ENCODE measurements at places on chromosomes 1 and 21. TPM values are rescaled to one million over a fixed set of nuclear protein-coding genes. Genes with fewer than 3 reads are reported as not detected.

- no peak for DNase-seq
Measured at GRCh38 chr1:84998642-84999280, 1.8 kb upstream of the MCOLN2 start.

GRCh38 chr1:115069659-115070308 is 19.5 kb downstream of the TSPAN2 start:
- no peak for DNase-seq

- DNase-seq: no peak
Measured at GRCh38 chr1:94768036-94768435, 52.1 kb upstream of the SLC44A3 start.

FAM72C gene
- total RNA-seq: 6.2 TPM

TNNT2 gene
- total RNA-seq: 0.17 TPM

DNA sequence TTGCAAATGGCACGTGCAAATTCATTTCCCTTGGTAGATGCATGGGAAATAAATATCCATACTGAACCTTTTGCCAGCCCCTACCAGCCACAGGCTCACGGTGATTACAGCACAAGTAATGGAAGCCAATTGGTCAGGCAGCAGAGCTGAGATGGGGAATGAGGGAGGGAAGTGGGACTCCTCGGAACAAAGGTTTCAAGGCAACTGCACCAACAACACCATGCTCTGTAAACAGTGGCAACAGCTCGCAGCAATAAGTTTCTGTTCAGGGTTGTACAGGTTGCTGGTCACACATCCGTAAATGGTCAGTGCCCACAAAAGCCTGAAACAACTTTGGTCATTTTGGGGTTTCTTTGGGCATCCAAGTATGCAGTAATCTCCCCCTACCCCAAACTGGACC is 62.7 kb upstream of the LPGAT1 start:
- DNase-seq: no peak

GRCh38 chr1:193264313-193265065 is 78.1 kb upstream of the B3GALT2 start:
- DNase-seq: no peak

DSCAM gene
- total RNA-seq: 0.06 TPM

DNA sequence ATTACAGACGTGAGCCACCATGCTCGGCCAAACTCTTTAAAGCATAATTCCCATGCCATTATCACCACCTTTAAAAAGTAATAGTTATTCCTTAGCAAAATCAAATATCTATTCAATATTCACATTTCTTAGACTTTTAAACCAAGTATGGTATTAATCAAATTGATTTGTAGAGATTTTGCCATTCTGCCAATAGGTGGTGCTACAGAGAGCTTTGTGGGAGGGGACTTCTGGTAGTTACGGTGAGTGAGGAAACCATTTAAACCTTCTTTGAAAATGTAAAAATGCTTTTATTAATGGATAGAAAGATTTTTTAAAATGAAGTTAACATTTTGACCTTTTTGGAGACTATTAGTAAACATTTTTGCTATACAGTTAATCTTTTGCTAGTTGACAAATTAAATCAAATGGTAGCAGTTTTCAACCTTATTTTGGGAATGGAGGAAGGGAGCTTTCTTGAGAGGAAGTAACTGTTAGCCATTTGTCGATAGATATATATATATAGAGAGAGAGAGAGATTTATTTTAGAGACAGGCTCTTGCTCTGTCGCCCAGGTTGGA is 19.3 kb downstream of the IARS2 start:
- no peak for DNase-seq

GRCh38 chr1:190658907-190659306 is 181.2 kb upstream of the BRINP3 start:
- DNase-seq: no peak

GRCh38 chr1:115329965-115330364 is 8.1 kb downstream of the NGF start:
- DNase-seq: no peak

DNA sequence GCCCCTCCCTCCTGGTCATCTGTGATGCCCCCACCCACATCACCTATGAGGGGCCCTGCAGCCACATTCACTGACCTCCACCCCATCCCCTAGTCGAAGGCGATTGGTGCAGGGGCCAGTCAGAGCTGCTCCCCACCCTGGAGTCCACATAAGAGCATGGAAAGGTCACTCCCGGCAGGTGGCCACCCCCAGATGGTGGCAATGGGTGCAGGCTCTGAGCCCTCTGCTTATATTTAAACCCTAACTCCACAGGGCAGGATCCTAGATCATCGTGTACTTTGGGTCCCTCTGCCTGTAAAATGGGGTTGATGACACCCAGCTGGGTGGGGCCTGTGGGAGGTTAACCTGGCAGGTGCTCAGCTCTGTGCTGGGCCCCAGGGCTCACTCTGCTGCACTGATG is 186.8 kb upstream of the C1orf174 start:
- DNase-seq: no peak

DYRK3 gene
- total RNA-seq: 2.9 TPM

- no peak for DNase-seq
Measured at GRCh38 chr1:174165471-174166137, 6.3 kb downstream of the RABGAP1L start.

DNA sequence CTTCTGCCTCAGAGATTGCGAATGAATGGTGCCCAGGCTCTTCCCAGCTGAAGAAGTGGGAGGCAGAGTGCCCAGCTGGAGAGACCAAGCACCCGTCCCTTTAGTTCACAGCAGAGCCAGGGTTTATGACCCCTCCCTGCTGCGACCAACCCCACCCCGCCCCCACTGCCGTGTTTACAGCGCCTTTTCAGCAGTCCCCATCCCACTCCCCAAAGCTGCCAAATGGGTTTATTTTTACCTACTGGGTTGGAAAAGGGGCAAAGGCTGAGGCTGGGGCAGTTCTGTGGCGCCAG is 23.6 kb downstream of the DYRK3 start:
- DNase-seq: no peak

- no peak for DNase-seq
Measured at GRCh38 chr1:179322557-179322956, 29.0 kb downstream of the SOAT1 start.

DNA sequence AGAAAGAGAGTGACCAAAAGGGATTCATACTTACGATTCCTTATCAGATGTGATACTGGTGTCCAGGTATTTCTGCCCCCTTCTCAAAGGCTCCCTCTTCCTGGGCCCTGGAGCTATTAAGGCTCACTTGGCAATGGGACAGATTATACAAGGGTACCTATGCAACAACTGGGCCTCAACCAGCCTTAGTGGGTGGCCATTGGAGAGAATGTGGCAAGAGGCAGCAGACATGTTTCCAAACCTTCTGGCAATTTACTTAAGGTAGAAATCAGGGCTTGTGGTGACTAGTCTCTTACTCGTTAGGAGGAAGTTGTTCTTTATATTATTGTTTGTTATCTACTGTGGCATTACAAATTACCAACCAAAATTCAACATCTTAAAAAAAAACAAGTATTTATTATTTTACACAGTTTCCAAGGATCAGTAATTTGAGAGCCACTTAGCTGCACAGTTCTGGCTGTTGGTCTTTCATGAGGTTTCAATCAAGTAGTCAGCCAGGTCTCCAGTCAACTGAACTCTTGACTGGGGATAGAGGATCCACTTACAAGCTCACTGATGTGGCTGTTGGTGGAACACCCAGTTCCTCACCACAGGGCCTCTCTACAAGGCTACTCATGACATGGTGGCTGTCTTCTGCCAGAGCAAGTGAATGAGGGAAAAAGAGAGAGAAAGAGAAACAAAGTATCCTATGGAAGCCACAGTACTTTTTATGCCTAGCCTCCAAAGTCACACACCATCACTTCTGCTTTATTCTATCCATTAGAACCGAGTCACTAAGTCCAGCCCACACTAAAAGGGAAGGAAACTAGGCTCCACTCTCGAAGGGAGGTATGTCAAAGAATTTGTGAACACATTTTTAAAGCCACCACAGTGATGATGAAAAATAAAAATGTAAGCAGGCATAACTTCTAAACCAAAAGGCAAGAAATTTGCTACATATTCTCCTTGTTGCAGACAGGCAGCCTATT is 10.7 kb downstream of the ZNF648 start:
- DNase-seq: no peak
